Chondrocyte (in vitro differentiated cells): ENCODE measurements at places on chromosomes 4 and X.

- no peak for DNase-seq
Measured at GRCh38 chr4:22241415-22241814, 274.5 kb downstream of the ADGRA3 start.

- no peak for DNase-seq
Measured at GRCh38 chr4:137794764-137795254, 262.5 kb upstream of the PCDH18 start.

DNA sequence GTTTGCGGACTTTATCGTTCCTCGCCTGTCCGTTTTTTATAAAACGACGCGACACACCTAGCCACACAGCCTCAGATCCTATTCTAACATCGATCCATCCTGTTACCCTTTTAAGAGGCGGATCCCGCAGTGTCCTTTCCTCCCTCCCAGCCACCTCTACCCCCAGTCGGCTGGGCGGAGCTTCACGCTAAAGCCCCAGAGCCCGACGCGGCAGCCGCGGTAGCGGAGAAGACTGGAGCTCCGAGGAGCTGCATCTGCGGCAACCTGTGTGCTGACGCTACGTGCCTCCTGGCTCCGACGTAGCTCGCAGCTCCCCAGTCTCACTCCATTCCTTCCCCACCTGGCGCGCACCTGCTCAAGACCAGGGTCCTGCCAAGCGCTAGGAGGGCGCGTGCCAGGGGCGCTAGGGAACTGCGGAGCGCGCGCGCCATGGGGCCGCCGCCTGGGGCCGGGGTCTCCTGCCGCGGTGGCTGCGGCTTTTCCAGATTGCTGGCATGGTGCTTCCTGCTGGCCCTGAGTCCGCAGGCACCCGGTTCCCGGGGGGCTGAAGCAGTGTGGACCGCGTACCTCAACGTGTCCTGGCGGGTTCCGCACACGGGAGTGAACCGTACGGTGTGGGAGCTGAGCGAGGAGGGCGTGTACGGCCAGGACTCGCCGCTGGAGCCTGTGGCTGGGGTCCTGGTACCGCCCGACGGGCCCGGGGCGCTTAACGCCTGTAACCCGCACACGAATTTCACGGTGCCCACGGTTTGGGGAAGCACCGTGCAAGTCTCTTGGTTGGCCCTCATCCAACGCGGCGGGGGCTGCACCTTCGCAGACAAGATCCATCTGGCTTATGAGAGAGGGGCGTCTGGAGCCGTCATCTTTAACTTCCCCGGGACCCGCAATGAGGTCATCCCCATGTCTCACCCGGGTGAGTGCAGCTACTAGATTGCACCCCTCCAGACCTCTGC, at the start of gene RNF128:
Gene RNF128 (plus strand): TSS at position 217 of the 953 bp plus-strand sequence. CDS start 213 bp downstream, at position 430.
- DNase-seq: no peak

- DNase-seq: no peak
Measured at GRCh38 chr4:14580061-14580460, 422.2 kb upstream of the CPEB2 start.

DNA sequence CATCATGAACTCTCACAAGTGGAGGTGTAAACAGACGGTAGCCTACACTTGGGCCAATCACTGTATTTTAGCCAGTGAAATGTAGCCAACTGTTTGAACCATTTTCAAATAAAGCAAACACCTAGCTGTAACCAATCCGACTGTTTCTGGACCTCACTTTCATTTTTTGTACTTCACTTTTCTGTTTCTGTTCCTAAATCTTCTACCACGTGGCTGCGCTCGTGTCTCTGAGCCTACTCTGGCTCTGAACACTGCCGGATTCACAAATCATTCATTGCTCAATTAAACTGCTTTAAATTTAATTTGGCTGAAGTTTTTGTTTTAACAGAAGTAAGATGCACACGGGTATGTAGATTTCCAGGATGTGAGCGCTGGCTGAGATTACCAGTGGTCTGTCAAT, 319.1 kb downstream of the RAPGEF2 start:
- DNase-seq: no peak

DNA sequence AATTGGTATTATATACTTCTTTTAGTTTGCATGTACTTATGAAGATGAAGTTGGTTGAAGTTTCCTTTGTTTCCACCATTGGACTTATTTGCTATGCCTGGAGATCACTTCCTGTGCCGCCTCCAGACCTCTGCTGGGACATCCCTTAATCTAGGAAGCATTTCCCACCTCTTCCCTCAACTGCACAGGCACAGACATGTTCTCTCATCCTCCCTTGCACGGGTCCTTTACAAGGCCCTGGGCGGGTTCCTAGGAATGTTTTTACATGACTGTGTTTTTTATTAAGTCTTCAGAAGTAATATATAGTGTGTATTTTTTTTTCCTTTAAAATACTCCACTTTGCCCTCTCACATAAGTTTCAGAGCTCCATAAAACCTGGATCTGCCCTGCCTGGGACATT, 51.0 kb downstream of the TMEM131L start:
- DNase-seq: no peak

- DNase-seq: no peak
Measured at GRCh38 chr4:102139932-102140331, 205.3 kb downstream of the SLC39A8 start.

DNA sequence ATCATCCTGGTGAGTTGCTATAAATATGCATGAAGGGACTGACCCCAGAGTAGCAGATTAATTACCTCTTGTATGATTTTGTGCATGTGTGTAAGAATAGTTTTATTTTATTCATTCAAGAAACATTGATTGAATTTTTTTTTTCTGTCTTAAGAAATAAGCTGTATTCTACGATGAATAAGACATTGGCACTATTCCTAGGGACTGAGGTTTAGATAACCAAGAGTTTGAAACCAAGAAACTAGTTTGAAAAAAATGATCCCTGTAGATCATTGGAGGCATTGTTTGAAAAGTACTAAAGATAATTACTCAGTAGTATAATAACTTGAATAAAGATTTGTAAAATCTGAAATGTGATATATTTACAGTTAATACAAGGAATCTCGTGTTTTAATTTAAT, 1086.9 kb downstream of the PCDH7 start:
- no peak for DNase-seq

DNA sequence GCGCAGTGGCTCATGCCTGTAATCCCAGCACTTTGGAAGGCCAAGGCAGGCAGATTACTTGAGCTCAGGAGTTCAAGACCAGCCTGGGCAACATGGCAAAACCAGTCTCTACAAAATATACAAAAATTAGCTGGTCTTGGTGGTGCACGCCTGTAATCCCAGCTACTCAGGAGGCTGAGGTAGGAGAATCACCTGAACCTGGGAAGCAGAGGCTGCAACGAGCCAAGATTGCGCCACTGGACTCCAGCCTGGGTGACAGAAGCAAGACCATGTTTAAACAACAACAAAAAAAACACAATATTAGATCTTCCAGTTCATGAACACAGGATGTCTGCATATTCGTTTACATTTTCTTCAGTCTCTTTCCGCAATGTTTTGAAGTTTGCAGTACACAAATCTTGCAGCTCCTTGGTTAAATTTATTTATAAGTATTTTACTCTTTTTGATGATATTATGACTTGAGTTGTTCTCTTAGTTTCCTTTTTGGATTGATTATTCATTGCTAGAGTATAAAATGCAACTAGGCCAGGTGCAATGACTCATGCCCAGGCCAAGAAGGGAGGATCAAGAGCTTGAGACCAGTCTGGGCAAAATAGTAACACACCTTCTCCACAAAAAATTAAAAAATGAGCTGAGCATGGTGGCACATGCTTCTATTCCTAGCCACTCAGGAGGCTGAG, 30.4 kb upstream of the ABCG2 start:
- no peak for DNase-seq

DNA sequence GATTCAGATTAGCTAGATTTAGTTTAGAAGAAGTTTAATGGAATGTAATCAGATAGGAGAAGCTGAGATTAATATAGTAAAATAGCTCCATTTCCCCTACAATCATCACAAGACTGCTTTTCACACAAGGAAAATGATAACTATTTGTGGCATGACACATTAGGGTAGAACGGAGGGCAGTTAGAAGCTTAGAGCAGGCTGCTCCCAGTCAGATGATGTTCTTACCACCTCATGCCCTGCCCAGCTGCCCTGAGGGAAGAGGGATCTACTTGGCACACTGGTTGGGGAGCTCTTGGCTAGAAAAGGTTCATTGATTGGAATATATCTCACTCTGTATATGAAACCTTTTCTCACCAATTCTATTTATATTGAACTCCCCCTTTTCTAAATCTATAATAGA, 180.7 kb upstream of the IL15 start:
- no peak for DNase-seq

- no peak for DNase-seq
Measured at GRCh38 chr4:54085284-54085683, 14.7 kb upstream of the GSX2 start.
